ENCODE measurements at places on chromosomes 6 and 20. TPM values are rescaled to one million over a fixed set of nuclear protein-coding genes. Genes with fewer than 3 reads are reported as not detected.

The SRMS gene
- not detected for total RNA-seq

The IPCEF1 gene
- total RNA-seq = 0.34 TPM

The MUCL3 gene
- not detected for total RNA-seq

The CST5 gene
- total RNA-seq = not detected

The ZNF311 gene
- total RNA-seq = 0.27 TPM

The MCCD1 gene
- not detected for total RNA-seq

The CNR1 gene
- total RNA-seq = not detected

The GCNT2 gene
- total RNA-seq = 9.3 TPM

The MEP1A gene
- not detected for total RNA-seq

The TRIM31 gene
- total RNA-seq = not detected

The PLEKHG1 gene
- 57.0 TPM for total RNA-seq

The DEF6 gene
- total RNA-seq = 1.5 TPM

The SLC17A1 gene
- total RNA-seq = not detected
